ENCODE measurements at places on chromosomes 12 and 14.
A peak's percentile ranks its signal among the peaks of the same experiment; 100 is the strongest.

DNA sequence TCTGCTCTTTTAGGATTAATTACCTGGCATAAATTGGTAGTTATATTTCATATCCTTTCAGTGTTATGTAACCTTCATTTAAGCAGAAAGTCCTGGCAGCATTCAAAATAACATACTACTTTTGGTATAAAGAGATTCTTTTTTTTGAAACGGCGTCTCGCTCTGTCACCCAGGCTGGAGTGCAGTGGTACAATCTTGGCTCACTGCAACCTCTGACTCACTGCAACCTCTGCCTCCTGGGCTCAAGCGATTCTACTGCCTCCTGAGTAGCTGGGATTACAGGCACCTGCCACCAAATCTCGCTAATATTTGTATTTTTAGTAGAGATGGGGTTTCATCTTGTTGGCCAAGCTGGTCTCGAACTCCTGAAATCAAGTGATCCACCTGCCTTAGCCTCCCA, 9.2 kb downstream of the KTN1 start:
- no peak for DNase-seq

GRCh38 chr12:89663577-89664357, 44.9 kb downstream of the ATP2B1 start:
- DNase-seq, result no peak

DNA sequence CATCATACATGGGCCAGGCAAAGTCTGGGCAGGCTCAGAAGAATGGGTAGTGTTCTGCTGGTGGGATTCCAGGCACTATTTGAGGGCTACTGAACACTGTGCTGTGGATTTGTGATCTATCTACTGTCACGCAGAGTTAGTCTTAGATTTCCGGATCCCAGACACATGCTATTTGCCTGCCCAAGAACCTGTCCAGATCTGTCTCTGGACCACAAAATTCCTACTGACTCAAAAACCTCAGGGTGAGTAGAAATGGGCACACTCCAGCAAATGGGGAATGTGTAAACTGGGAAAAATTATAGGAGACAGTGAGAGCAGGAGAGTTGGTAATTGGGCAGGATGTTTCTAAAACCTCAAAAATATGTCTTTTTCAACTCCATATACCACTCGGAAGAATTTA, 129.9 kb downstream of the GALC start:
- no peak for DNase-seq

DNA sequence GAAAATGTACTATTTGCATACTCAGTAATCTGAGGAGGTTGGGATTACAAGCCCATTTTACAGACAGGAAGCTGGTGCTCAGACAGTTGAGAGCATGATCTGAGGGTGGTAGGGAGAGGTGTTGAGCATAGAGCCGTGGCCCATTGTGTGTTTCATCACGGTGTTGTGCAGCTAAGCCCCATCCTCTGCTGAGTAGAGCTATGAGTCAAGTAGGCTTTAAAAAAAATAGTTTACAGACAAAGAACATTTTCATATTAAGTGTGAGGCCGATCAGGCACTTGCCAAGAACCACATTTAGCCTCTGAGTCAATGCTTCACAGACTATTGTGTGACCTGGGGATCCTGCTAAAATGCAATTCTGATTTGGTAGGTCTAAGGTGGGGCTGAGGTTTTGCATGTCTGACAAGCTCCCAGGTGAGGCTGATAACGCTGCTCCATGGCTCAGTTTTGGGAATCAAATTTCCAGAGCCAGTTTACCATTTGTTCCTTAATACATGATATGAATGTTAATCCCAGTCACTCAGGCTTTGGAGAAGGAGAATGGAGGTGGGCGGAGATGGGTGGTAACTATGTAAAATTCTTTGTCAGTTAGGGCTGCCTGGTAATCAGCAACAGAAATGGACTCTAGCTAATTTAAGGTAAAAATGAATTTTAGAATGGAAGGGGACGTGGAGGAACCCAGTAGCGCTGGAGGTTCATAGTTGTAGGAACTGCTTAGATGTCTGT, 22.2 kb downstream of the ZNF664 start:
- DNase-seq, result no peak

GRCh38 chr14:100292301-100292775, 13.9 kb downstream of the SLC25A29 start:
- DNase-seq, result no peak

DNA sequence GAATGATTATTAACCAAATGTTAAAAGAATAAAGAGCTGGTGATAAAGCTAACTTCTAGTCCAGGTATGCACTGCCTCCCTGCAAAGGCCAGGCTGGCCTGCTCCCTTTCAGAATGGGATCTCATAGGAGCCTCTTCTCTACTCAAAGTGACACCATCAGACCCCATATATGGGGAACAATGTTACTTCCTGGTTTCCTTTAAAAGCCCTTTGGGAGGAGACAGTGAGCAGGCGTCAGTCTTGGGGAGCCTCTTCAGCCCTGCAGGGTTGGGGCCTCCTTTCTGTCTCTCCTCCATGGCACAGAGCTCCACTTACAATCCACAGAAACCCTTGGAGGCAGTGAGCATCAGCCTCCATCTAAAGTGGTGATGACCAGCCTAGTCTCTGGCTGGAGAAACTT, 17.3 kb upstream of the GPRC5A start:
- no peak for DNase-seq

GRCh38 chr14:100838493-100839314, 12.8 kb downstream of the MEG3 start:
- DNase-seq, result no peak

GRCh38 chr12:118052324-118053070, 8.5 kb downstream of the WSB2 start:
- no peak for DNase-seq

DNA sequence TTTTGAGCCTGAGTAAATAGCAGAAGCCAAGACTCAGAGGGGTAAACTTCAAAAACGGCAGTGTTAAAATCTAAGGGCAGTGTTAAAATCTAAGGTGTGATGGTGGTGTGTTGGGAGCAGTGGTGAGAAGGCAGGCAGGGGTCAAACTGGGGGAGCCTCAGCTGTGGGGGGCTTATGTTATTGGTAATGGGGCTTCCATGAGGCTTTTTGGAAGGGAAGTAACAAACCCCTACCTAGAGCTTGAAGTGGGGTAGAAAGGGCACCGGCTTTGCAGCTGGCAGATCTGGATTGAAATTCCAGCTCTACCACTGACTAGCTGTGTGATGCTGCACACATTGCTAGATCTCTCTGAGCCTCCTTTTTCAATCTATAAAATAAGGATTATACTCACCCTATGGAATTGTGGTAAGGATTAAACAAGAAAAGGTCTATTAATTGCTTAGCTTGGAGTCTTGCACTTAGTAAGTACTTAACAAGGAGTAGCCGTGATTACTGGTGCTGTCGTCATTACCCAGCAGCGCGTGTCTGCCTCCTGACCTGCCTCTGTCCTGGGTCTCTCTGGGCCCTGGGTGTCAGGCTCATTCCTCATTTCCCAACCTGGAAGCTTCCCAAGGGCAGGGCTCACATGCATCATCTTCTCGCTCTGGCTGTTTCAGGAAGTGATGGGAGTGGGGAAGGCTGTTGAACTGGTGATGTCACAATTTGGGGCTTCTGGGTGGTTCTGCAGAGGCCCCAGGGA, 18.5 kb upstream of the KRT80 start:
- DNase-seq, result no peak

GRCh38 chr12:110004598-110004997, 5.4 kb downstream of the ANKRD13A start:
- no peak for DNase-seq

- peak; percentile 54 for DNase-seq
Measured at GRCh38 chr14:23435543-23436326, at the start of gene MYH7. TSS of gene MYH7 (minus strand) at chr14:23435660. CDS start at chr14:23433732, 1,928 bp downstream.

GRCh38 chr14:79786522-79786921, 424.8 kb downstream of the DIO2 start:
- DNase-seq, result no peak

DNA sequence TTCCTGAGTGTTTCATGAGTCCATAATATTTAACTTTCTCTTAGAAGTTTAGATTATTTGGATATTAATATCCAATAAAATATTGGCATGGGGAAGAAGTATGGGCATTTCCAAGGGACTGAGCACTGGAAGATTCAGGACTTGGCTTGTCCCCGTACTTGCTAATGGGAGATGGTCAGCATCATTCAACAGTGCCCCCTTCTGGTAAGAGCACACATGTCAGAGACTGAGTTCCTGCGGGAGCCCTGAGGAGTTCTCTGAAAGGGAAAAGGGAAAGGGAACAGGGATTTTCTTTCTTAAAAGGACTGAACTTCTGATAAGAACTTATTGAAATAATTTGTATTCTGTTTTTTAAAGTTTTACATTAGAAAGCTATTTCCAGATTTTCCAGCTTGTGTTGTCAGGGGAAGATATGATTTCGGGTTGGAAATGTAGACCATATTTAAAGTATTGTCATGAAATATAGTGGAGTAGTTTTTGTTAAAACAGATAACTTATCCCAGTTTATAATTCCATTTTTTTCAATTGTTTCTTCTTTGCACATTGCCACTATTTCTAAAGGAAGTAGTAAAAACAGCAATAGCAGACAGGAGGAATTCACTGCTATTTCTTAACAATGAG, 59.8 kb upstream of the C12orf71 start:
- DNase-seq, result peak; percentile 74

DNA sequence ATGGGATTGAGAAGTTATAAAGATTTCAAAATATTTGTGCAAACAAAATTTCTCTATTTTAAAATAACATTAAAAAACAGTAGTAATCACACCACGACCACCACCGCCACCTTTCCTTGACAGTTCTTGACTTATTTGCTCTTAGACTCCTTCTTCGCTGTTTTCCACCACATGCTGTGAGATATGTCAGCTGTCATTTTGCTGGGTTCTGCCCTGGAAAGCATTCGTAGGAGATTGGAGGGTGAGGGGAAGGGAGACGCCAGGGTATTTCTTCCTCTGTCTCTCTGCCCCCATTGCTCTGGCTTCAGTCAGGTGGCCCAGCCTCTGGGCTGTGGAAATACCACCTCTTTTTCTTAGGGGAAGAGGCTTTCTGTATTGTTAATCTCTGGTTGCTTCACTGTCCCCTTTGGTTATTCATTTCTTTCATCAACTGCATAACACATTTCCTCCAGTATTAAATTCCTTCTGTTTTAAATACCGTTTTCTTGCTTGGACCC, 186.2 kb downstream of the NEDD1 start:
- DNase-seq, result no peak

- no peak for DNase-seq
Measured at GRCh38 chr12:82648259-82648909, 38.3 kb upstream of the TMTC2 start.
